Tibial artery (tissue), 4 donors: ENCODE measurements at places on chromosomes 11 and 22.
A peak's percentile ranks its signal among the peaks of the same experiment; 100 is the strongest.

DNA sequence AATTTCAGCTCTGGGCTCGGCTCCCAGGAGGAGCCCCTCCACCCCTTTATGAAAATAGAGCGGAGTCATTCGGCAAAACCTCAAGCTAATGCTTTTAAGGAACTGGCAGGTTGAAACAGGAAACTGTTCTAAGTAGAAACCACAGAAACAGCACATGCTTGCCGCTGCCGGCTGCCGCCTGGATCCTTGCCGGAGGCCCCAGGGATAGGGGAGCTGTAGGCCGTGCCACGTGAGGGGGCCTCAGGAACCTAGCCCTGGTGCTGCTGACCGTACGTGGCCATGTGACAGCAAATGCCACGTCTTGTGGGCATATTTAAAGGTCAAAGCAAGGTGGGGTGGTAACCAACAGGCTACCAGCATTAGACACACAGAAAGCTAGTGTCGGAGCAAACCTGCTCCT, 77.9 kb upstream of the TIMP3 start:
- peaks cover 16% of the 10 kb centered on the region for H3K4me1 ChIP-seq
- no peaks in the 10 kb centered on the region for H3K27me3 ChIP-seq
- H3K4me3 ChIP-seq, result no peak overlapping the region
- peak overlapping the region; percentile 1 for H3K27ac ChIP-seq
- peak; percentile 89 for DNase-seq
- H3K36me3 ChIP-seq, result no peaks in the 10 kb centered on the region

DNA sequence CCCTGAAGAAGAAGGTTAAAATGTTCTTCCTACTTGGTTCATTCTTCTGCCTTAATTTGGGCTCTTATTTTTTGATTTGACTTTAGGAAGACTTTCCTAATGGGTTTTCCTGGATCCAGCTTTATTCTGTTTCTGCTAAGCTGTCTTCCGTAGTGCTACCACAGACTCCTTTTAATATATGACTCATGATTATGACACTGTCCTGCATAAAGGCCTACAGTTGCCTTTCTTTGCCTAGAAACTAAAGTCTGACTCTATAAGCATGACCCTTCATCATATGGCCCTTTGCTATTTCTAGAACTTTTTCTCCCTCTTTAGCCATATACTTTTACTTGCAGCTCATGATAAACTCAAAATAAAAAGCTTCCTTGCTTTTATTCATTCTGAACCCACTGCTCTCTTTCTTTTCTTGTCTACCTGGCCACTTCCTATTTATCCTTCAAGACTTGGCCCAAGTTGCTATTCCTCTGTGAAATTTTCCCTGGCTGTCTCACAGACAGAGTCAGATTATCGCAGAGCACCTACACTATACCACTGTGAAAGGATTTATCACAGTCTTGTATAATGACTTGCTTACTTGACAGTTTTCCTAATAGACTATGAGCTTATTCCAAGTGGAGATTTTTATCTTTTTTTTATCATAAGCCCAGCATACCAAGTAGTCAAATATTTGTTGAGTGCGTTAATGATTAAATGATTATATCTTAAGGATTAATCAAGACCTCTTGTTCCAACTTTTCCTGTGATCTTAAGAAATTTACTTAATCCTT, 24.7 kb downstream of the TBCEL start:
- H3K36me3 ChIP-seq, result peaks cover 18% of the 10 kb centered on the region
- no peak for DNase-seq
- H3K4me3 ChIP-seq, result no peak overlapping the region
- H3K4me1 ChIP-seq, result no peaks in the 10 kb centered on the region
- H3K27ac ChIP-seq, result no peak overlapping the region
- no peaks in the 10 kb centered on the region for H3K27me3 ChIP-seq

DNA sequence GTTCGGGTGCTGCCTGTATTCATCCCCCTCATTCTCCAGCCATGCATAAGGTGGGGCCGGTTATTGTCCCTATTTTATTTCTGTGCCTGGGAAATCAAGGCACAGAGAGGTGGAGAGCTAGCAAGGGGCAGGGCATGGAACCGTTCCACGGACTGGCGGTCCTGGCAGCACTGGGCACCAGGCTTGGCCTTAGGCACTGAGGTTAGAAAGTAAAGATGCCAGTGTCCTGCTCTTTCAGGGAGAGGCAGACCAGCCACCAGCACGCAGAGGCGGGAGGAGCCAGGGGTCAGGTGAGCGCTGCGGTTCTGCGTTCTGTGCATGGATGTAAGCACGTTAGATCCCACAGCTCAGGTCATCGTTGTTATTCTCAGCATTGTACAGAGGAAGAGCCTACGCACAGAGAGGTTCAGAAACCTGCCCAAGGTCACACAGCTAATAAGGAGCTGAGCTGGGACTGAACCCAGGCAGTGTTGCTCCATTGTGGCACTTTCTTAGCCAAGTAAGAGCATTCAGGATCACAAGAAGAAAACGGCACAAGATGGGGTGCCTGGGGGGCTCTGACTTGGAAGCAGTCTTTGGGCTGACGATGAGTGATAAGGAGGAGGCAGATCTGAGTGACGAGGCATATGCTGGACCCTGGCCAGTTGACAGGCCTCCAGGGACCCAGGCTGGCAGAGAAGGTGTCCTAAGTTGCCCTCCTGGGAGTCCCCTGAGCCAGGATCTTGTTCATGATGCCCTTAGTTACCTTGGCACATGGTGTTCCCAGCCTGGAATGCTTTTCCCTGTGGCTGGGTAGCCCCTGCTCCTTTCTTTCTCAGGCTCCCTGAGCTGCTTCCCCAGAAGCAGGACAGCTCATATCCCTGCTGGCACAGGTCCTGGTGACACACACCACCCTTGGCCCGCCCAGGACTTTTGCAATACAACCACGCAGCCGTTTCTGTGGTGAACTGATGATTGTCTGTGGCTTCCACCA, 41.1 kb downstream of the OSBPL5 start:
- H3K36me3 ChIP-seq, result peaks cover 65% of the 10 kb centered on the region
- peak overlapping the region; percentile 80 for H3K27ac ChIP-seq
- H3K4me3 ChIP-seq, result no peak overlapping the region
- H3K4me1 ChIP-seq, result peaks cover 5% of the 10 kb centered on the region
- peak; percentile 97 for DNase-seq

- DNase-seq, result no peak
- H3K36me3 ChIP-seq, result no peaks in the 10 kb centered on the region
- no peak overlapping the region for H3K4me3 ChIP-seq
- no peak overlapping the region for H3K27ac ChIP-seq
- H3K4me1 ChIP-seq, result no peaks in the 10 kb centered on the region
Observed at GRCh38 chr11:41659985-41660384, 200.5 kb upstream of the LRRC4C start.

- DNase-seq, result peak; percentile 25
- H3K27ac ChIP-seq, result peak overlapping the region; percentile 88
- H3K4me3 ChIP-seq, result peak overlapping the region; percentile 87
- H3K27me3 ChIP-seq, result no peaks in the 10 kb centered on the region
- peaks cover 20% of the 10 kb centered on the region for H3K4me1 ChIP-seq
Observed at GRCh38 chr22:46036558-46037408, 59.8 kb upstream of the WNT7B start.

DNA sequence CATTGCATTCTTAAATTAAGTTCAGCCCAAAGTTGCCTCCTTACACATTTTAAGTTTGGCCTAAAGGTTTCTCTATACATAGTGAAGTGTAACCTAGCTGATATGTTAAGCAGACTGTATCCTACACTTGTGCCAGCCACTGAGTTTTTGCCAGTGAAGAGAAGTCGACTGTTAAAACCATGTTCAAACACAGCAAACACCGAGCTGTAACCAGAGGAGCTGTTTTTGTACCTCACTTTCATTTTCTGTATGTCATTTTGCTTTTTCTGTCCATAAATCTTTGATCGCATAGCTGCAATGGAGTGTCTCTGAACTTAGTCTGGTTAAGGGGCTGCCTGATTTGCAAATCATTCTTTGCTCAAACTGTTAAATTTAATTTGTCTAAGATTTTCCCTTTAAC, 403.7 kb downstream of the LUZP2 start:
- H3K4me1 ChIP-seq, result no peaks in the 10 kb centered on the region
- no peak overlapping the region for H3K27ac ChIP-seq
- H3K36me3 ChIP-seq, result no peaks in the 10 kb centered on the region

DNA sequence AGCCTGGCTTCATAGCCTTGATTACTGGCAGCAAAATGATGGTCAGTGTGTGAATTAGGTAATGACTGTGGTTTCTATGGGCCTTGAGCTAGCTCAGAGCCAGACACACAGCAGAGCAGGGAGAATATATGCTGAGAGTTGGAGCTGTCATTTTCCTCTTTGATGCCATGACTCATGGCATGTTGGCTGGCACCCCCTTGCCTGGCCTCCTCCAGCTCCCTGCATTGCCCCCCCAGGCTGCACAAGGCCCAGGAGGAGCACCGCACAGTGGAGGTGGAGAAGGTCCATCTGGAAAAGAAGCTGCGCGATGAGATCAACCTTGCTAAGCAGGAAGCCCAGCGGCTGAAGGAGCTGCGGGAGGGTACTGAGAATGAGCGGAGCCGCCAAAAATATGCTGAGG, 20.3 kb upstream of the RRM1 start:
- no peaks in the 10 kb centered on the region for H3K27me3 ChIP-seq
- DNase-seq, result no peak
- no peaks in the 10 kb centered on the region for H3K4me1 ChIP-seq
- peaks cover 9% of the 10 kb centered on the region for H3K36me3 ChIP-seq

DNA sequence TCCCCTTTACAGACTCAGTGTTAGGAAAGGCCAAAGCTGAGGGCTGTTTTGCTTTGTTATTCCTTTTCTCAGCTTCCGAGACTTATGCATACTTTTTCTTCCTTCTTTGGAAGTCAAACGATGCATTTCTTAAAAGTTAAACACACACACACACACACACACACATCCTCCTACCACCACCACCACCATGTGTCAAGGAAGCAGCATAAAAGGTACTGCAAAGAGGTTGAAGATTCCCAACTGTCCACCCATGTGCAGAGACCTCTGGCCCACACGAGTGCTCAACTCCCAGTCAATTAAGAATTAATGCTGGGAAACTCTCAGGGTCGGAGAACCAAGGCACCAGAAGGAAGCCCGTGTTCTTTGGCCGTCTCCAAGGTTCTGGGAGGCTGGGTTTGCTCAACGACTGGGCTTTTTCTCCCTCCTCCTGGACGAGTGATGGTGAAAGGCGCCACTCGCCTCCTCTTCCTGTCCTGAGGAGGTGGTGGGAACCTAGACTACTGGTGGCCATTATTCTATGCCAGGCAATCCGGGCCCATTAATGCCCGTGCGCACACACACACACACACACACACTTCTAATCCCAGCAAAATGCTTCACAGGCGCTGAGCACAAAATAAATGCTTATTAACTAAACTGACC, 15.1 kb downstream of the MN1 start:
- H3K27ac ChIP-seq, result peak overlapping the region; percentile 94
- DNase-seq, result peak; percentile 69
- H3K36me3 ChIP-seq, result no peaks in the 10 kb centered on the region
- peaks cover 100% of the 10 kb centered on the region for H3K4me1 ChIP-seq
- no peak overlapping the region for H3K4me3 ChIP-seq

DNA sequence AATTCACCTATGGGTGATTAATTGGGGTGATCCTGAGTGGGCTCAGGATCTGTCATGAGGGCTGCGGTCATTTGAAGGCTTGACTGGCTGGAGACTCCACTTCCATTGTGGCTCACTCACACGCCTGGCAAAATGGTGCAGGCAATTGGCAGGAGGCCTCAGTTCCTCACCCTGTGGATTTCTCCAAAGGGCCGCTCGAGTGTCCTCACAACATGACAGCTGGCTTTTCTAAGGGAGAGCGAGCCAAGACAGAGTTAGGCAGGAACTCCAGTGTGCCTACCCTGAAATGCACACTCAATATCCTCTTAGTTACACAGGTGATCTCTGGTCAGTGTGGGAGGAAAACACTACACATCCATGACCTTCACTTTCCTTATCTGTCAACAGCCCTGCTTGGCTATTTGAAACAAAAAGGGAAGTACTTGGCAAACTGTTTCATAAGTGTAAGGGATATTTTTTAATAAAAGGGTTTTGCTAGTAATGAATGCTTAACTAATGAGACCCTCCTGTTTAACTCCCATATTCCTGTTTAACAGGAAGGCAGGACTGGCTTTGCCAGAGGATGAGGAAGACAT, 25.7 kb downstream of the OSBP2 start:
- H3K4me1 ChIP-seq, result no peaks in the 10 kb centered on the region
- H3K4me3 ChIP-seq, result no peak overlapping the region
- H3K27ac ChIP-seq, result no peak overlapping the region

GRCh38 chr22:37244922-37245722, 1.1 kb upstream of the RAC2 start:
- H3K36me3 ChIP-seq, result no peaks in the 10 kb centered on the region
- H3K27ac ChIP-seq, result no peak overlapping the region
- H3K4me3 ChIP-seq, result no peak overlapping the region

GRCh38 chr11:68436985-68437926, 23.3 kb upstream of the PPP6R3 start:
- peaks cover 15% of the 10 kb centered on the region for H3K4me1 ChIP-seq
- H3K36me3 ChIP-seq, result peaks cover 51% of the 10 kb centered on the region
- H3K4me3 ChIP-seq, result no peak overlapping the region
- peak overlapping the region; percentile 68 for H3K27ac ChIP-seq
- no peaks in the 10 kb centered on the region for H3K27me3 ChIP-seq

GRCh38 chr11:82980292-82980691, 78.8 kb downstream of the DDIAS start:
- no peak for DNase-seq
- H3K27me3 ChIP-seq, result no peaks in the 10 kb centered on the region
- H3K36me3 ChIP-seq, result peaks cover 22% of the 10 kb centered on the region

GRCh38 chr22:44648821-44649565, 53.0 kb upstream of the PRR5 start:
- DNase-seq, result peak; percentile 70
- H3K27me3 ChIP-seq, result no peaks in the 10 kb centered on the region
- H3K4me3 ChIP-seq, result no peak overlapping the region
- no peak overlapping the region for H3K27ac ChIP-seq
- H3K4me1 ChIP-seq, result no peaks in the 10 kb centered on the region

- peaks cover 61% of the 10 kb centered on the region for H3K27me3 ChIP-seq
- no peaks in the 10 kb centered on the region for H3K4me1 ChIP-seq
- H3K4me3 ChIP-seq, result no peak overlapping the region
- no peak for DNase-seq
- no peaks in the 10 kb centered on the region for H3K36me3 ChIP-seq
Observed at GRCh38 chr22:36613958-36614357, 85.0 kb upstream of the EIF3D start.

DNA sequence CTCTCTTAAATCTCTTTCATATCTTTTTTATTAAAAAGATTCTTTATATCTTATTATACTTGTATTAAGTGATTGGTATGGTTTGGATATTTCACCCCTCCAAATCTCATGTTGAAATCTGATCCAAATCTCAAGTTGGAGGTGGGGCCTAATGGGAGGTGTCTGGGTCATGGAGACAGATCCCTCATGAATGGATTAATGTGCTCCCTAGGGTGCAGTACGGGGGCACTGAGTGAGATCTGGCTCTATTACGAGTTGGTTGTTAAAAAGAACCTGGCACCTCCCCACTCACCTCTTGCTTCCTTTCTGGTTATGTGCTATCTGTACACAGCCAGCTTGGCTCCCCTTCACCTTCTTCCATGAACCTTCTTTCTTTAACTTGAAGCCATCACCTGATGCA, 149.6 kb downstream of the CWF19L2 start:
- no peaks in the 10 kb centered on the region for H3K4me1 ChIP-seq
- H3K4me3 ChIP-seq, result no peak overlapping the region
- no peak overlapping the region for H3K27ac ChIP-seq
- peaks cover 65% of the 10 kb centered on the region for H3K36me3 ChIP-seq
- DNase-seq, result no peak
- H3K27me3 ChIP-seq, result no peaks in the 10 kb centered on the region

- H3K27me3 ChIP-seq, result no peaks in the 10 kb centered on the region
- H3K4me1 ChIP-seq, result peaks cover 52% of the 10 kb centered on the region
- DNase-seq, result no peak
- peak overlapping the region; percentile 100 for H3K27ac ChIP-seq
- peak overlapping the region; percentile 97 for H3K4me3 ChIP-seq
Observed at GRCh38 chr11:95923439-95923727, 524 bp downstream of the MTMR2 start.

GRCh38 chr11:109644152-109644551, 222.2 kb downstream of the C11orf87 start:
- DNase-seq, result no peak
- H3K36me3 ChIP-seq, result no peaks in the 10 kb centered on the region
- no peaks in the 10 kb centered on the region for H3K27me3 ChIP-seq
- H3K4me1 ChIP-seq, result no peaks in the 10 kb centered on the region
- no peak overlapping the region for H3K27ac ChIP-seq
